ENCODE measurements at places on chromosomes 2 and 18.

- DNase-seq, result no peak
Observed at GRCh38 chr2:157792335-157793052, 83.6 kb downstream of the ACVR1 start.

DNA sequence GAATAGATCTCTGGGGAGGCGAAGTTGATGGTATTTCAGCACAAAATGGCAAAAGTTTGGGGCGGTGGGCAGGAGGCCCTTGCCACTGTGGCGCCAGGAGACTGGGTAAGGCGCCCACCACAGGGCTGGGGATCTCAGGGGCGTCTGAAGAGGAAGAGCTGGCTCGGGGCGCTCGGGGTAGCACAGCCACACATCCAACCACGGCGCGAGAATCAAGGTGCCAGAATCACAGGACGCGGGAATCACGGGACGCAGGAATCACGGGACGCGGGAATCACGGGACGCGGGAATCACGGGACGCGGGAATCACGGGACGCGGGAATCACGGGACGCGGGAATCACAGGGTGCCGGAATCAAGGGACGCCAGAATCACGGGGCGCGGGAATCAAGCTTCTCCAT lies 174.4 kb downstream of the TMEM18 start:
- no peak for DNase-seq

- no peak for DNase-seq
Observed at GRCh38 chr18:37676276-37676675, 110.7 kb upstream of the CELF4 start.

- DNase-seq, result no peak
Observed at GRCh38 chr18:7750966-7751365, 183.8 kb downstream of the PTPRM start.

DNA sequence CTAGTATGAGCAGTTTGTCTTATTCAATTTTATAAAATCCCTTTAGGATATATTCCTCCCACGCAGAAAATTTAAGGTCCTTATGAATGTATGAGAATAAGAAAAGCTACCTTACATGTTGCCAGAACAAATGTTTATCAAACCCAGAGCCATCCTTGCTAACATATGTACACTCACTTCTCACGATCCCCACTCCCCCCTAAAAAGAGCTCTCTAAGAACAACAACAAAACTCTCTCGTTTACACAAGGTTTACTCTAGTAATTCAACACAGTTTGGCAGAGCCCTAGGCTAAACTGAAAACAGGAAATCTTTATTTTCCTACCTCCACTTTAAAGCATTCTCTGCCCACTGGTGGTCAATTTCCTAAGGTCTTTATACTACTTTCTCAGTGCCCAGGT lies 504.9 kb downstream of the ZEB2 start:
- no peak for DNase-seq

GRCh38 chr2:151927501-151928221 lies 99.4 kb upstream of the ARL5A start:
- DNase-seq, result no peak

DNA sequence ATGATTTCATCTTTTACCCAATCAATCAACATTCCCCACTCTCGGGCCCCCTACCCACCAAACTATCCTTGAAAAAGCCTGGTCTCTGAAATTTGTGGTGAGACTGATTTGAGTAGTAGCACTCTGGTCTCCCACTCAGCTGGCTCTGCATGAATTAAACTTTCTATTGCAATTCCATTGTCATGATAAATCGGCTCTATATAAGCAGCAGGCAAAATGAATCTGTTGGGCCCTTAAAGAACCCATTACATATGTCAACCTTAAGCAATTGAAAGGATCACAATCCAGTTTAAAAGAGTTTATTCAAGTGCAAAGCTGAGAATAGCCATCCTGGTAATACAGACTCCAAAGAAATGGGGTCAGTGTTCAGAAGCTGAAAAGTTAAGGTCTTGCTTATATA lies 68.2 kb downstream of the NEURL3 start:
- no peak for DNase-seq

Data from HCT116 (cell line).